ENCODE measurements at places on chromosomes 4 and X.

- no peak for DNase-seq
Observed at GRCh38 chr4:182400081-182400480, 156.9 kb downstream of the TENM3 start.

- no peak for DNase-seq
Observed at GRCh38 chrX:100748108-100748507, 16.2 kb upstream of the SYTL4 start.

- no peak for DNase-seq
Observed at GRCh38 chrX:82912382-82912781, 595.7 kb upstream of the POU3F4 start.

GRCh38 chr4:130486186-130486585 is 1390.2 kb downstream of the C4orf33 start:
- DNase-seq, result no peak

- no peak for DNase-seq
Observed at GRCh38 chrX:77977095-77977494, 7.7 kb upstream of the PGAM4 start.

DNA sequence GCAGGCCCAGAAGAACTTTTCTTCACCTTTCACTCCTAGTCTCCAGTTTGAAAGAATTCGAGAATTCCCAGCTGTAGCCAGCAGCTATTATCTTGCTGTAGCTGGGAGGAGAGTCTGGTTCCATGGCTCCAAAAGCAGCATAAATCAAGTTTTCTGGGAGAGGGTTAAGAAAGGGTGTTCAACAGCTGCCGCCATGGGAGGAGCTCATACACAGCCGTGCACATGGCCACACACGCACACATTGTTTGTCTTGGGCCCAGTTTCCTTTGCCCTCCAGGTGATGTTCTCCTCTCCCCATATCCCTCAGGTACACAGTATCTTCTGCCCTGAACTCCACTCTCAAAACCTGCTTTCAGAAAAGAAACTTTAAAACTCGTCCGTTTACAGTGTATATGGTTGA is 4.1 kb upstream of the GPC3 start:
- no peak for DNase-seq

DNA sequence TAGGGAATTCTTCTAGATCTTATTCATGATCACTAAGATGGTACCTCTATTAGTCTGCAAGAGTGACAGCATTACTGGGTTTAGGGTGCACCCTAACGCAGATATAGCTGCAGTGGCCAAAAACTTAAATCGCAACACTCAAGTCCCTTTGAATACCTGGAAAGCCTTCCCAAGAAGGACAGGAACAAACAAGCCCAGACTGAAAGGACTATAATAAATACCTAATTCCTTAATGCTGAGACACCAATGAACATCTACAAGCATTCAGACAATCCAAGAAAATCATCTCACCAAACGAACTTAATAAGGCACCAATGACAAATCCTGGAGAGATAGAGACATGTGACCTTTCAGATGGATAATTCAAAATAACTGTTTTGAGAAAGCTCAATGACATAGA is 74.9 kb upstream of the PDHA2 start:
- no peak for DNase-seq

DNA sequence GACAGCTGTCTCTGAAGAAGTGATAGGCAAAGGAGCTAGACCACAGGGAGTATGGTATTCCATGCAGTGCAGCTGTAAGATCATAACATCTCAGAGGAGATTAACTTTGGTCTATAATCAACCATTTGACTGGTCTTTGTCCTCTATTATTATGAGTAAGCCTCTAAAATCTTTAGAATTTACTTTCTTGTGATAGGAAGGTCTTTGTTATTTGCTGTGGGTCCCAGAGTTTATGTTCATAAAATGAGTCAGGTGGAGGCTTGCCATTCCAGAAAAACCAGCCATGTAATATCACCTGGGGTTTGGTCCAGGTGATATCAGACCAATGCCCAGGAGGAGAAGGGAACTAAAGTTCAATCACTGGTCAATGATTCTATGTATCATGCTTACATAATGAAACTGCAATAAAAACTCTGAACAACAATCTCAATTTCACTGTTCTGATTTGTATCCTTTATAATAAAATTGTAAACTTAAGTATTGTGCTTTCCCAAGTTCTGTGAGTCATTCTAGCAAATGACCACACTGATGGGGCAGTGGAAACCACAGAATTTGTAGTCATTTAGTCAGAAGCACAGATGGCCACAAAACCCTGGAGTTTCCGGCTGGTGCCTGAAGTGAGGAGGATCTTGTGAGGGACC is 239.6 kb upstream of the TRAM1L1 start:
- no peak for DNase-seq
